ENCODE measurements at places on chromosomes 16 and 17.

GRCh38 chr17:72077326-72077960, 43.4 kb upstream of the SOX9 start:
- DNase-seq: peak; percentile 94

- peak; percentile 7 for DNase-seq
These were observed 10.4 kb upstream of the WFDC1 start for GRCh38 chr16:84284154-84284722.

DNA sequence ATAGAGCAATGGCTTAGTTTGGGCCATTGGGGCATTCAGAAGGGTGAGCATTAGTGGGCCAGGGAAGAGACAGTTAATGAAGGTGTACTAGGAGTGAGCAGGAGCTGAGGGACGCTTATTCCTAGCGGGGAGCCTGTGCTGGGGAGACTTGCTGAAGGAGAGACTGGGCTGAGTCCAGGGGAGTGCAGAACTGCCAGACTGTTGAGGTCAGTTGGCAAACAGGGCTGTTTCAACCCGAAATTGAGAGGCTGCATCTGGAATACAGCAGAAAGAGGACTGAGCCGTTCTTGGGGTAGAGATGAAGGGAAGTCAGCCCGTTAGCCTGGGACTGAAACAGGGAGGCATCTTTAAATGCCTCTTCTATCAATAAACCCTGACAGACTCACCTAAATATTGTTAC, 33.2 kb downstream of the MAP2K6 start:
- DNase-seq: no peak

DNA sequence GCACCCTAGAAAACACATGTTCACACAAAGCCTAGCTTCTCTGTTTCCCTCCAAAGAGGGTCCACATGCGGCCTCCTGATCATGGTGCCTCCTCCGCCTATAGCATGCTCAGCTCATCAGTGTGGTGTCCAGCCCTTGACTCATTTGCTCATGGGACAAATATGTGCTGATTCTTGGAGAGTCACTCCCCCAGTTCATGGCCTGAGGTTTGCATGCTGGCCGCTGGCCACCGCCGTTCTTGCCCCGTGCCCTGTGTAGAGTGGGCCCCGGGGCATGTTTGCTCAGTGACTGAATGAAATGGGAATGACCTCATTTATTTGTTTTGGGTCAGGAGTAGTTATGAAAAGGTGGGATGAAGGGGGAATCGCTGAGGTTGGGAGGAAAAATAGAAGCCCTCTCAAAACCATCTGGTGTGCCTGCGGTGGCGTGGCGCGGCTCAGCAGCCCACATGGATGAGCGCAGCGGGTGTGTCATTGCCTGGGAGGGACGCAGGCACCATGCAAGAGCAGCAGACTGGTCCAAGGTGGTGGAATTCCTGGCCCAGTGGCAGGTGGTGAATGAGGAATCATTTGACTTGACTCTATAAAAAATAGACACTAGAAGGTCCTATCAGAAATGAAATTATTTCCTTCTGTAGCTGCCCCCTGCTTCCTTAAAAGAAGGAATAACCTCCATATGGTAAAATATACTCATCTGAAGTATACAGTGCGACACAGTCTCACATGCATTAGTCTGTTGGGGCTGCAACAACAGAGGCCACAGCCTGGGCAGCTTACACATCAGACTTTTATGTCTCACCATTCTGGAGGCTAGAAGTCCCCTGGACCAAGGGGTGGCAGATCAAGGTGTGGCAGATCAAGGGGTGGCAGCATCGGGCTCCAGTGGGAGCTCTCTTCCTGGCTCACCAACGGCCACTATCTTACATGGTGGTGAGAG, 31.7 kb downstream of the CRISPLD2 start:
- DNase-seq: peak; percentile 89

- DNase-seq: peak; percentile 50
These were observed 3.4 kb downstream of the SGCA start for GRCh38 chr17:50169121-50169764.

DNA sequence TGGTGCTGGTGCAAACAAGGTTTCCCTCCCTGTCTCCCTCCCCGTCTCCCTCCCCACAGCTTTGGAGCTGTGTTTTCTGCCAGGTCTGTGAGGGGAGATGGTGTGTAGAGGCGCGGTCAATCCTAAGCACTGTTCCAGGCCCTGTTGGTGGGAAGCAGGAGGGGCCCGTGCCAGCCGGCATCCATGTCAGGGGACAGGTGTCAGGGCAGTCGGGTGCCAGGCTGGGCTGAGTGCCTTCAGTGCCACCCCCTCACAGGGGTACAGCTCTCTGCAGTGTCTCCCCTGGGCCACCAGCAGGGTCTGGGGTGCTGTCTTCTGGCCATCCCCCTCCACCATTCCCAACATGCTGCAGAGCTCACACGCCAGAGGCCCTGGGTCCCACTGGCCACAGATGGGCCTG, 73.6 kb downstream of the KLHDC4 start:
- no peak for DNase-seq

- no peak for DNase-seq
These were observed at the start of gene GP2 for GRCh38 chr16:20327444-20328041. GP2 (minus strand) TSS chr16:20327513; CDS start chr16:20326431, 1,082 bp downstream.

GRCh38 chr16:12011565-12011964, 35.0 kb downstream of the SNX29 start:
- DNase-seq: no peak

DNA sequence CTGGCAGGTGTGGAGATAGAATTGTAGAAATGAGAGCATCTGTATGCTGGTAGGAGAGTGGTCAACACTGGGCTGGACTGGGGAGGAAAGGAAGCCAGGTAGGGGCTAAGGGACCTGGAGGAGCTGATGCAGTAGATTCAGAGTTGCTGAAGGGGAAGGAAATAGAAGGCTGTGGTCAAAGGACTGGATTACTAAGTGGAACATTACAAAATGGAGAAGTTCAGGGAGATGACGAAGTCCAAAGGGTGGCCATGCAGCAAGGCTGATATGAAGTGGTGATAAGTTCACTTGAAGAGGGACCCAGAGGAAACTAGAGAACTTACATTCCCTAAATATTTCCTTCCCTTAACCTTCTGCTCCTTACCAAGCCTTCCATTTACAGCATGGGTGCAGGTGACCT, 8.6 kb upstream of the CCL2 start:
- no peak for DNase-seq

GRCh38 chr16:70018254-70018653, 67.1 kb downstream of the CLEC18A start:
- peak; percentile 44 for DNase-seq

DNA sequence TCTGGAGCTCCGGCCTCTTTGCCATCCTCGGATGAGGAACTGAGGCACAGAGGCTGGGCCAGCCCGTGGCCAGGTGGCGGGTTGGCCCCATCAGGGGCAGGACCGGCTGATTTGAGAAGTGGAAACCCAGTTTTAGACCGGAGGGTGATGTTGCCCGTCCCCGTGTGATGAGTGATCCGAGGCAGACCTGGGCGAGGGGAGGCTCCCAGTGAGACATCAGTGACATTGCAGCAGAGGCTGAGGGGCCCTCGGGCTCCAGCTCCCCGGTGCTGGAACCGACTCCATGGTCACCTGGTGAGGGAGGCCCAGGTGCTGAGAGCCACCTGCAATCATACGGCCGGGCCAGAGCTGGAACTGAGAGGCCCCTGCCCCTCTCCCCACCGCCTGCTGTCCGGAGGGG, 26.9 kb upstream of the CACNA1H start:
- no peak for DNase-seq

DNA sequence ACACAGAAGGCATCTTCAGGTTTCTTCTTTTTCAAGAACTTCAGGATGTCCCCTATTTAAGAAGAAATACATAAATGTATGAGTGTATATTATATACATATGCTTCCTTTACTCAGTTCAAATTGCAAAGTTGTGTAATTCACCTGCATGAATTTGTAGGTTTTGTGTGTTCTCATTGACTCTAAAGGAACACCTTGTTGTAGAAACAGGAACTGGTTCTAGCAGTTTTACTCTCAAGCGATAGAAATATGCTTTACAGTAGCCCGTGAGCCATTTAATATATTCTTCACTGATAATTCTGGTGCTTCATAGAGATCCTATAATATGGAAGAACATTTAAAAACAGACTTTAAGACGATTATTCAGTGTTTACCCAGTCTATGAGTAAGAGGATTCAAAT, 53.3 kb upstream of the LRRC37A3 start:
- DNase-seq: no peak

GRCh38 chr16:56203052-56203451, 11.8 kb downstream of the GNAO1 start:
- DNase-seq: peak; percentile 5

- DNase-seq: no peak
These were observed 9.9 kb downstream of the DHODH start for GRCh38 chr16:72018470-72018869.

GRCh38 chr17:18141210-18141803, 32.8 kb downstream of the MYO15A start:
- peak; percentile 52 for DNase-seq

GRCh38 chr16:69537706-69538080, 28.1 kb upstream of the NFAT5 start:
- DNase-seq: no peak

DNA sequence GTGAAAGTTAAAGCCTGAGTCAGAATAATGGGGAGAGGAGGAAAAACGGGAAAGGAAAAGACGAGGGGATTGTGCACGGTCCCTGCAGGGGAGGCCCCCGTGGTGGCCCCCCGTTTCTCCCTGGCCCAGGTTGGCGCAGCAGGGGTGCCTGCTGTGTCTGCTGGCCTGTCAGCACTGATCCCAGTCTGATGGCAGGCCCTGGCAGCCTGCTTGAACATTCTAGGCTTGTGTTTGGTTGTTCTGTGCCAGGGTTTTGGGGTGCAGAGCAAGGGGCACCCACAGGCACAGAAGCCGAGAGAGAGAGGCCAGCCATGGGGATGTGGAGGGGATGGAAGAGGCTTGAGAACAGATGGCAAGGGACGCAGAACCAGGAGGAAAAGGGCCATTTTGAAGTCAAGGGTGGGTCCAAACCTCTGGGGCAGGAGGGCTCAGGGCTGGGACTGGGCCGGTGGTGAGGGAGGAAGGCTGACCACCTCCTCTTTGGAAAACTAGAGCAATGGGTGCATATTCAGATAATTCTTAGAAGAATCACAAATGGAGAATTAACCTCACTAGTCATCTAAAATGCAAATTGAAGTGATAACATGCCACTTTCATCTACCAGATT, 35.9 kb downstream of the TBX4 start:
- DNase-seq: no peak

DNA sequence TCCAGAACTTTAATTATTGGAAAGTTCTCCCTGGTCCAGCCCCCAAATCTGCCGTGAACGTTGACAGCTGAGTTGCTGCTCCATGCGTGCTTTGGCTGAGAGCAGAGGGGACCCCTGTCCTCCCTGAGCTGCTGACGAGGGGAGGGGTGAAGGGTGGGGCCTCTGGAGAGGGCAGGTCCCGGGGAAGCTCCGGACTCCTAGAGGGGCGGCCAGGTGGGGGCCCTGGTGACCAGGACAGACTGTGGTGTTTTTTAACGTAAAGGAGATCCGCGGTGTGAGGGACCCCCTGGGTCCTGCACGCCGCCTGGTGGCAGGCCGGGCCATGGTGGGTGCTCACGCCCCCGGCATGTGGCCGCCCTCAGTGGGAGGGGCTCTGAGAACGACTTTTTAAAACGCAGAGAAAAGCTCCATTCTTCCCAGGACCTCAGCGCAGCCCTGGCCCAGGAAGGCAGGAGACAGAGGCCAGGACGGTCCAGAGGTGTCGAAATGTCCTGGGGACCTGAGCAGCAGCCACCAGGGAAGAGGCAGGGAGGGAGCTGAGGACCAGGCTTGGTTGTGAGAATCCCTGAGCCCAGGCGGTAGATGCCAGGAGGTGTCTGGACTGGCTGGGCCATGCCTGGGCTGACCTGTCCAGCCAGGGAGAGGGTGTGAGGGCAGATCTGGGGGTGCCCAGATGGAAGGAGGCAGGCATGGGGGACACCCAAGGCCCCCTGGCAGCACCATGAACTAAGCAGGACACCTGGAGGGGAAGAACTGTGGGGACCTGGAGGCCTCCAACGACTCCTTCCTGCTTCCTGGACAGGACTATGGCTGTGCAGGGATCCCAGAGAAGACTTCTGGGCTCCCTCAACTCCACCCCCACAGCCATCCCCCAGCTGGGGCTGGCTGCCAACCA, at the start of gene MC1R:
MC1R (plus strand) TSS at position 410 of the 895 bp plus-strand sequence; CDS start at position 807, 397 bp downstream.
- DNase-seq: no peak

- no peak for DNase-seq
These were observed 40.8 kb upstream of the MYLK3 start for GRCh38 chr16:46788891-46789474.

- DNase-seq: no peak
These were observed 51.9 kb downstream of the NOS2 start for GRCh38 chr17:27748360-27748825.

DNA sequence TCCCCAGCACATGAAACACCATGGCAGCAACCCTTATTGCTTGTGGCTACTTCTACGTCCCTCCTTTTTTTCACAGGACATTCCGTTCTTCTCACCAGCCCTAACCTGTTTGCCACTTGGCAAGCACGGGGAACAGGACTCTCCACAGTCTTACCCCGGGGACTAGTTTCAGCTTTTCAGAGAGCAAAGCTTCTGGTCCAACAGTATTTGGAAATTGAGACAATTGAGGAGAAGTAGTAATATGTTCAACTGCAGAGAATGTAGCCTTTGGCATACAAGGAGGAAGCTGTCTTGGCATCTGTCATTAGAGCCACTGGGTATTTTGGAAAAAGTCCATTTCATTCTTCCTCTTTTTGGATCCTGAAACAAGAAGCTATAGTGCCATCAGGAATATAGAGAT, 65.7 kb downstream of the MAP2K6 start:
- no peak for DNase-seq

- DNase-seq: no peak
These were observed 55.5 kb upstream of the GPRC5B start for GRCh38 chr16:19940195-19940594.

GRCh38 chr17:64596439-64596838, 65.7 kb downstream of the SMURF2 start:
- no peak for DNase-seq

- no peak for DNase-seq
These were observed 36.1 kb upstream of the MRC2 start for GRCh38 chr17:62591333-62591732.

DNA sequence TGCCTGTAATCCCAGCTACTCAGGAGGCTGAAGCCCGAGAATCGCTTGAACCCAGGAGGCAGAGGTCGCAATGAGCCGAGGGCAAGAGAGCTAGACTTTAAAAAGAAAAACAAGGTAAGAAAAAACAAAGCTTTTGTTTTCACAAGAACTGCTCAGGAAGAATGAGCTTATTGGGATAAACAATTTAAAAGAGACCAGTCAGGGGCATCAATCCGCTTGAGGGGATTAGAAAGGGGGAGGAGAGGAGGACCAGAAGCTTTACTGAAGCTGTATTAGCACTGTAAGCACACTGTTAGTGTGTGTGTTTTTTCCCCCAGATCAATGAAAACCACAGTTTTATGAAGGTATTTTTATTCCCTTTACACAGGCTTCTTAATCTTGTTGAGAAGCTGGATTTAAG, 8.8 kb downstream of the TMEM170A start:
- no peak for DNase-seq
